Stimulated activated CD4-positive, alpha-beta T cell treated with anti-CD3 and anti-CD28 coated beads, Interleukin-12 subunit alpha, Interleukin-12 subunit beta, amount 100 ng/mL, for 4 hours (primary cell): ENCODE measurements at places on chromosomes 6 and 20.

- DNase-seq: no peak
Observed at GRCh38 chr6:22322103-22323030, 25.5 kb upstream of the PRL start.

GRCh38 chr6:108839083-108839642 is 9.1 kb upstream of the ARMC2 start:
- no peak for DNase-seq

DNA sequence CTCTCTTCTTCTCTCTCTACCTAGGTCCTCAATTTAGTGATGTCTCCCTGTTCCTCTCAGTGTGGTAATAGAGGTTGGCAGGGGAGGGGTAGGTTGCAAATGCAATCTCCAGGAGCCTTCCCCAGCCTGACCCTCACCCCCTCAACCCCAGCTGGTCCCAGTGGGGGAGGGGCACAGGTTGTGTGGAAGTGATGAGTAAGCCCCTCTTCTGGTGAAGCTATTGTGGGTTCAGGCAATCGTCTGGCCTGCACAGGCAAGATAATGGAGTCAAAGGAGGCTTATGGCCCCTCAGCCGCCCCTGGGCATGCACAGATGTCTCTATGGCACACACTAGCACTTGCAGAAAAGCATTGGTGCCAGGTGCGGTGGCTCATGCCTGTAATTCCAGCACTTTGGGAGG is 10.8 kb upstream of the ADA start:
- no peak for DNase-seq

- peak; percentile 24 for DNase-seq
Observed at GRCh38 chr6:6515691-6516607, 72.6 kb upstream of the LY86 start.

GRCh38 chr6:132730560-132730959 is 16.7 kb upstream of the VNN1 start:
- DNase-seq: no peak

DNA sequence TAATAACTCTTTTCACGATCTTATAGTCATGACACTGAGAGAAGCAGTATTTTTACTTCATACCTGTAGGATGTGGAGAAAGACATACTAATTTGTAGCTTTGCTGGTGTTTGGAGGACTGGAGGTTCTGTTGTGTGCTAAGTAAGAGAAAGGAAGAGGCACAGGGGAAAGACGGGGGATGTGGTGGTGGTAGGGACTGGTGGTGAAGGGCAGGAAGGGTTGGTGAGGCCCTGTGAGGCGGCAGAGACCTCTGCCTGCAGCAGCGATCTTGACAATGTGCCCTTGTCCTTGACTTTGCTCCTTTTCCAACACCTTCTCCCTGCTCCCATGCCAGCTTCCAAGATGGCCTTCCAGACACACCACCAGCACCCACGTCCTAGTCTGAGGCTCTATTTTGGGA is 32.6 kb upstream of the MPC1 start:
- DNase-seq: no peak
